ENCODE measurements at places on chromosomes 2 and 18.

DNA sequence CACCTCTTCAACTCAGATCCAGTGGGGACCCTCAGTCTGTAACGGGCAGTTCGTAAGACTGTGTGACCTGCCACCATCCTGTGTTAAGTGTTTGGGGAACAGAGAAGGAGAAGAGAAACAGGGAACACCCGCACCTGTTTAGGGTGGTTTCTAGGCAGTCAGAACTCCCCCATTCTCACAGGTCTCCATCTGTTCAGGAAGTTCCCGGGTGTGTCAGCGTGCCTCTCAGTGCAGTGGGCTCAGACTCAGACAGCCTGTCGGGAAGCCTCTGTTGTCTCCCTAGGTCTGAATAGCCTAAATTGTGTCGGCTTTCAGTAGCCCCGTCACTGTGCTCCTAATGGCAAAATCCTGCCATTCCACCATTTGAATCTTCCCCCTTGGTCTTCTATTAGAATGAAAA, 256.6 kb downstream of the LOXHD1 start:
- no peak for DNase-seq

GRCh38 chr2:113858764-113859163, 31.1 kb upstream of the ACTR3 start:
- no peak for DNase-seq

DNA sequence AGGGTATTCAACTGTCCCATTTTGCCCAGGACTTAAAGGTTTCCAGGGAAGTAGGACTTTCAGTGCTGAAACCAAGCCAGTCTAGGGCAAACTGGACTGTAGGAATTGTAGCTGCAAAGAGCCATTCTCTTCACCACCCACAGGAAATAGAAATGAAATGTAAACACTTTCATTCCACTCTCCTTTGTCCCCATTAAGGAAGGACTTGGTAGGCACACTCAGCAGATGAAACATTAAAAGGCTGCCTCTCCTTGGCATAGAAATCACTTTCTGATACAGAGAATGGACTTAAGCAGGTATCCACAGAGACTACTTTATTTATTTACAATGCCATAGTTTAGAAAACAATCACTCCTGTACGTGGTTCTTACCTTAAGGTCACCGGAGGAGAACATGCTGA, 102.9 kb upstream of the CCDC195 start:
- DNase-seq = no peak

GRCh38 chr2:17626986-17627385, 86.5 kb downstream of the VSNL1 start:
- DNase-seq = no peak

GRCh38 chr2:100580367-100581276, 17.8 kb downstream of the PDCL3 start:
- DNase-seq = peak; percentile 87

GRCh38 chr18:49723648-49724180, 89.6 kb downstream of the ACAA2 start:
- no peak for DNase-seq

GRCh38 chr2:60884800-60885199, 3.4 kb downstream of the REL start:
- no peak for DNase-seq

DNA sequence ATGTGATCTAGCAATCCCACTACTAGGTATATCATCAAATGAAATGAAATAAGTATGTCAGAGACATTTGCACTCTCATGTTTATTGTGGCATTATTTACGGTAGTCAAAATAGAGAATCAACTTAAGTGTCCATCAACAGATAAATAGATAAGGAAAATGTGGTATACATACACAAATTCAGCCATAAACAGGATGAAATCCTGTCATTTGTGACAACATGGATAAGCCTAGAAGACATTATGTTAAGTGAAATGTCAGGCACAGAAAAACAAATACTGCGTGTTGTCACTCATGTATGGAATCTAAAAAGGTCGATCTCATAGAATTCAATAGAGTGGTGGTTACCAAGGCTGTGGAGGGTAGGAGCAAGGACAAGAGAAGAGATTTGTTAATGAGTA, 22.1 kb upstream of the CBLN2 start:
- no peak for DNase-seq

- no peak for DNase-seq
These were observed 4.7 kb upstream of the SLC20A1 start for GRCh38 chr2:112640800-112641675.

DNA sequence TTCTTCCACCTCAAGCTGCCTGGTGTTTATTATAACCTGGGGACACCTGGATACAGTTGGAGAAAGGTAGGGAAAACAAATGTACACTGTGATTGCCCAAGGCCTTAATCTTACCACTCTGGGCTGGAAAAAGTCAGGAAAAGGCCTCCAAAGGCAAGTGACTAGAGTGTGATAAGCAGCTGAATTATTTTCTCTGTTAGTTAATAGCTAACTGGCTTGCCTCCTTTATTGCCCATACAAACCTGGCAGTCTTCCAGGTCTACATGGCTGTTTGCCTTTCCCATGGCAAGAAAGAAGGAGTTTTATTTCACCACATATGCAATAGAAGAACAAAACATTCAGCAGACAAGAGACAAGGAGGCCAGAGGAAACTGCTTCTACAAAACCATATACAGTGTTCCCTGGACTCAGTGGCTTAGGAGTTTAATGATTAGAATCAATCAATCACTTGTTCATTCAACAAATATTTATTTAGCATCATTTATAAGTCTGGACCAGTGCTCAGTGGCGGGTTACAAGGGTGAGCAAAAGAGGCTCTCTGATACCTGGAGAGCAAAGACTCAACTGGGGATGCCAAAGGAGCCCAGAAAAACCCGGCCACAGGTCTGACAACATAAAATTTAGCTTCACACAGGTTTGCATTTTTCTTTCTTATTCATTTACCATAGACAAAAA, 27.5 kb upstream of the SUCLG1 start:
- DNase-seq = no peak

DNA sequence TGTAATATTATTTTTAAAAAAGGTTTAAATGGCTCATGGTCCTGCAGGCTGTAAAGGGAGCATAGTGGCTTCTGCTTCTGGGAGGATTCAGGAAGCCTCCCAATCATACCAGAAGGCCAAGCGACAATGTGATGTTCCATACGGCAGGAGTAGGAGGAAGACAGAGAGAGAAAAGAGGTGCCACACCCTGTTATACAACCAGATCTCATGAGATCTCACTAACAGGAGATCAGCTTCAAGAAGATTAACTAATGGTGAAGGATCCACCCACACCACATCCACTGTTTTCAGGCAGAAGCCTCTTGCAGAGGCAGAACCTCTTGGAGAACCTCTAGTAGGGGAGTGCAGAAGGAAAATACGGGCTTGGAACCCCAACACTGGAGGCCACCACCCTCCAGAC, 103.9 kb upstream of the TEKT4 start:
- no peak for DNase-seq

GRCh38 chr2:33541243-33541642, 57.9 kb downstream of the FAM98A start:
- no peak for DNase-seq

GRCh38 chr18:73038336-73038735, 170.5 kb upstream of the NETO1 start:
- no peak for DNase-seq

GRCh38 chr18:72360634-72361033, 183.5 kb downstream of the CBLN2 start:
- DNase-seq = no peak

DNA sequence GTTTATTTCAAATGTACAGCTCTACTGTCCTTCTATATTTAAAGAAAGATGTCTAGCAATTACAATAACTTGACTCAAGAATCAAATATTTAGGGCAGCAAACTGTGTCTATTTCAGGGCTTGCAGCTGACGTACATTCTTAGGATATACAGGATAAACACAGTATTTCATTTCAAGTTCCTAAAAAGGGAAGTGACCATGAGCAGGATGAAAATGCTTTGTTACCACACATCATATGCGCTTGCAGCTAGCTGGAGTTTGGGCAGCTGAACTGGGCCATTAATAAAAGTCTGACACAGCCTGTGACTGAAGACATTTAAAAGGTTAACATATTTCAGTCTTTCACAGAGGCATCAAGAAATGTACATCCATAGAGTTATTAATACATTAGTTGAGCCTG, 264.6 kb upstream of the TRIB2 start:
- no peak for DNase-seq

DNA sequence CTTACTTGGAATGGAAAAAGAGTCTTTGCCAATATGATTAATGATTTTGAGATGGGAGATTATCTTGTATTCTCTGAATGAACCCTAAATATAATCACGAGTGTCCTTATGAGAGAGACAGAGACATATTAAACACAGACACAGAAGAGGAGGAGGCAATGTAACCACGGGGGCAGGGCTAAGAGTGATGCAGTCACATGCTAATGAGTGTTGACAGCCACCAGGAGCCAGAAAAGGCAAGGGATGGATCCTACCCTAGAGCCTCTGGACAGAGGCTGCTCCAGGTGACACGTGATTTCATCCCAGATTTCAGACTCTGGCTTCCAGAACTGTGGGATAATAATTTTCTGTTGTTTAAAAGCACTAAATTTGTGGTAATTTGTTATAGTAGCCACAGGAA, 679.6 kb downstream of the MBD2 start:
- no peak for DNase-seq

- DNase-seq = no peak
These were observed 45.5 kb upstream of the PTH2R start for GRCh38 chr2:208361077-208361441.

DNA sequence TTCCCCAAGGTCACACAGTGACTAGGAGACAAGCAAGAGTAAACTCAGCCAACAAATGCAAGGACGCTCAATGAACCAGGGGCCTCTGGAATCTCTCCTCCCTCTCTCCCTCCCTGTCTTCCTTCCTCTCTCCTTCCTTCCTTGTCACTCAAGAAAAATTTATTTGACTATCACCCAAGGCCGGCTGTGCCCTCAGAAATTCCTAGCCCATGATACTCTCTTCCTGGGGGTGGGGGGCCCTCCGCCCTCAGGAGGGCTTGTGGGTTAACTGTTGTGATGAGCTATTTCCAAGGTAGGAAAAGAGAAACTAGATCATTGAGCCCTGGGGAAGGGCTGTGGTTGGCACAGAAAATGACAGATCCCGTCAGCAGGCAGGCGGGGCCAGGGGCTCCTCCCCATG, 21.7 kb downstream of the INHBB start:
- no peak for DNase-seq

DNA sequence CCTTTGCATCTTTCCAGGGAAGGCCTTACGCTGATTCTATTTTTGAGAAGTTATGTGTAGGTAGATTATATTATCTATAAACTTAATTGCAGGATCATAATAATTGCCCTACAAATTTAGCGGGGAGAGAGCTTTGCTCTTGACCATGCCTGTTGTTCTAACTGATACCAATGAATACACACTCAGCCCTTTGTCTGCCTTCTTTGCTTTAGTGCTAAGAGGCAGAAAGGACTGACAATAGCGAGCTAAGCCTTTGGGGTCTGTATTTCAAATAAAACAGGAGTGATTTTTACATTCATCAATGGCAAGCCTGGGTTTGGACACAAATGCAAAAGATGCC, 115.3 kb upstream of the STON1 start:
- DNase-seq = no peak

- DNase-seq = no peak
These were observed 8.8 kb upstream of the GPR39 start for GRCh38 chr2:132407784-132408183.

DNA sequence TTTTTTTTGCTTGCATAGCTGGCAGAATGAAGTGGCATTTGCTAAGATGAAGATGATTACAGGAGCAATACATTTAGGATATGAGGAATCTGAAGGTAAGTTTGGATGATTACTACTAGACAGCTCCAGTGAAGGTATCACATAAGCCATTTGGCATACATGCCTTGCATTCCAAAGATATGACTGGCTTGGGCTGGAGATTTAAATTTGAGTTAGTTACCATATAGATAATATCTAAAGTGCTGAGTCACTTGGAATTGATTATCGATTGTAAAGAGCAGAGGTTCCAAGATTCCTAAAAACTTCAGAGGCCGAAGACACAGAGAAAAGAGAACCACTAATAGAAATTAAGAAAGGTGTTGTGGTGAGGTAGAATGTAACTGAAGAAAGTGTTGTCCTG, 1026.4 kb downstream of the DSC3 start:
- DNase-seq = no peak

GRCh38 chr2:37388074-37388473, 43.6 kb downstream of the QPCT start:
- DNase-seq = peak; percentile 49

DNA sequence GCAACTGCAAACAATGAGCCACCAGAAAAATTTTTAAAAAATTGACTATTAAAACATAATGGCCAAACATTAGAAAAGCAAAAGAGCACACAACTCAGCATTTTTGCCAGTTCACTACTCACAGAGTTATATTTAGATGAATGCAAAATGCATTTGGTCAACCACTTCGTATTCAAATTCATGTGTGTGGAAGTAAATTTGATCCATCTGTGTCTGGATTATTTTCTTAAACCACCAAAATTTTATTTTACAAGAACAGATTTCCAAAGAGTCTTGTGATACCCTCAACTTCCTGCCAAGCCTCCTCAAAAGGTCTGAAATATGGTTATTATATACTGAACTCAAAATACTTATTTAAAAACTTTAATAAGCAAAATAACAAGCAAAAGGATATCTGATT, 57.4 kb downstream of the PPP1R1C start:
- no peak for DNase-seq

GRCh38 chr2:62920070-62920469, 130.6 kb upstream of the OTX1 start:
- DNase-seq = no peak

- DNase-seq = no peak
These were observed 70.4 kb downstream of the RHBDD1 start for GRCh38 chr2:226906163-226906693.

DNA sequence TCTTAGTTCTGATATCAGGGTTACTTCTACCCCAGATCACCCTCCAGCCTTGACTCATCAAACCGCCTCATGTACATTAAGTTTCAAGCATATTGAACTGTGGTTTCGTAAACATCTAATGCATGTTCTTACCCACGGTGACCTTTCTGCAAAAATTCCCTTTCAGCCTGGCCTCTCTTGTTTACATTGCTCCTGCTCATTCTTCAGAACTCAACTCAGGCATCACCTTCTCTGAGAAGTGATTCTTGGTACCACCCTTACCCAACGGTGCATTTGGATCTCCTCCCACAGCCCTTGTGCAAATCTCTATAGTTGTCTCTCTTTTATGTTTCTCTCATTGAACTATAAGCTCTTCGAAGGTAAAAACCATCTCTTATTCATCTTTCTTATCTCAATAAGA, 503.1 kb upstream of the PKDCC start:
- no peak for DNase-seq

GRCh38 chr2:221202431-221202830, 369.7 kb downstream of the EPHA4 start:
- DNase-seq = no peak

DNA sequence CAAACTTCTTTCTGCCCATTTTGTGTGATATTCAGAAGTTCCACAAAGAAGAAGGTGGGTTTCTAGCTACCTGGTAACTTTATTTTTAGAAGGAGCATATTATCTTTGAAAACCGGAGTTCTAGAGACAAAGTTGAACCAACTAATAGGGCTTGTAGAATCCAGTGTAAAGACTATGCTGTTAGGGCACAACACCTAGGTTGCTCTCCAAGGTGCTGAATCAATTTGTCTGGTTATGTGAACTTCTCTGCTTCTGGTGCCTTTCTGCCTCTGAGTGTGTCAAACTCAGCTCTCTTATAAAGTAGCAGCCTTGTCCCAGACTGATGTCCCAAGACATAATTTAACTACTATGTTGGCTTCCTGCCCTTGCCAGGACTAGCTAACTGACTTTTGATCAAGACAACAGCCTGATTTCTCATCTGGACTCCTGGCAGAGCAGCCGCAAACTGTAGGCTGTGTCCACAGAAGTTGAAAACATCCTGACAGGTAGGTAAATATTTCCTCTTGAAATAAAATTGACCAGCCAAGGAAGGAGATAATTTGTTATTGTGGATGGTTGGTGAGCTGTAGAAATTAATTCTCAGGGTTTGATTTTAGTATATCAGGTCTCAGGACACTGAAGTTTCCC, 119.4 kb downstream of the CYRIA start:
- peak; percentile 76 for DNase-seq
